T-helper 2 cell (primary cell): ENCODE measurements at places on chromosomes 16 and 17.

DNA sequence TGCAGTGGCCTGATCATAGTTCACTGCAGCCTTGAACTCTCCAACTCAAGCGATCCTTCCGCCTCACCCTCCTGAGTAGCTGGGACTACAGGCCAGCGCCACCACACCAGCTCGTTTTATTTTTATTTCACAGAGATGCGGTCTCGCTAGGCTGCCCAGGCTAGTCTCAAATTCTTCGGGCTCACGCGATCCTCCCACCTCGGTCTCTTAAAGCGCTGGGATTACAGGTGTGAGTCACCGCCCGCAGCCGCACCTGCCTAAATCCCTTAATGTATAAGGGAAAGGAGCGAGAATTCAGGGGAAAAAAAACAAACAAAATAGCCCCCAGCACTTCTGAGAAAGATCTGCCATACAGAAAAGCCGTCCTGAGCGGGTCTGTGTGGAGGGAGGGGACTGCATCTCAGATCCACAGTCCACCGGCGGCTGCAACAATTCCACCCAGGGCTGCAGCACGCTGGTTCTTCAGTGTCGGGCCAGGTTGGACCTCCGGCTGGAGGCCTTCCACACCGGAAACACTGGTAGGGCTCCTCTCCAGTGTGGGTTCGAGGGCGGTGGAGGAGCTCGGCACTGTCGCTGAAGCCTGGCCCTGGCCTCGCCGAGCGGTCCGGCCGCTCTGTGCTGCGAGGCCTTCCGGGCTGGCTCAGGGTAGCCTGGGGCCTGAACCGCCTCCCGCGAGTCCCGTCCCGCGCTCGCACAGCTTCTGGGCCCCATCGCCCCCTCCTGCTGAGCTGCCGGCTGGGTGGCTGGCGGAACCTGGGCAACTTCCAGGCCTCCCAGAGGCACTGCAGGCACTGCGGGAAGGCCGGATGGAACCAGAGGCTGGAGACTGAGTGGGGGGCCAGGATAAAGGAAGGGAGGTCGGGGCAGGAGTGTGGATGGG is 7.0 kb downstream of the ZNF843 start:
- no peak for DNase-seq

DNA sequence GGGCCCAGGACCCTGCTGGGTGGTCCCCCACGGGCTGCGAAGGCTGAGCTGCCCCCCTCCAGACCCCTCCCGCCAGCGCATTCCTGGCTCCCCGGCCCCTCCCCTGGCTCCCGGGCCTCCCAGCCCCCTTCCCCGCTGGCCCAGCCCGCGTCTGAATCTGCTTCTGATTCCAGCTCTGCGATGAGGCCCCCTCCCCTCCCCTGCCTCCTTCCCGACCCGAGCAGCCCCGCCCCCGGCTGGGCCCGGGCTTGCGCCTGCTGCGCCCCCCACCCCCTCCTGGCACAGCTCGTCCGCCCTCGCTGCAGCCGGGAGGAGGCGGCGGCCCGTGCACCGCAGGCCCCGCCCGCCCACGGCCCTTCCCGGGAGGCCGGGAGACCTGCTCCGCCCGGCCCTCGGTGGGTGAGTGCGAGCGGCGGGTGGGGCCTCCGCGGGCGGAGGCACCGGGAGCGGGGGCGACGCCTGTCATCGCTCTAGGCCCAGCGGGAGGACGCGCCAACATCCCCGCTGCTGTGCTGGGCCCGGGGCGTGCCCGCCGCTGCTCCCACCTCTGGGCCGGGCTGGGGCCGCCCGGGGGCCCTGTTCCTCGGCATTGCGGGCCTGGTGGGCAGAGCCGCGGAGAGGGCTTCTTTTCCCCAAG is at the start of gene NTN3:
Gene NTN3, plus strand, starts transcription at position 282 of the 637 bp plus-strand sequence. CDS start 405 bp downstream, outside the sequence.
- DNase-seq = no peak

DNA sequence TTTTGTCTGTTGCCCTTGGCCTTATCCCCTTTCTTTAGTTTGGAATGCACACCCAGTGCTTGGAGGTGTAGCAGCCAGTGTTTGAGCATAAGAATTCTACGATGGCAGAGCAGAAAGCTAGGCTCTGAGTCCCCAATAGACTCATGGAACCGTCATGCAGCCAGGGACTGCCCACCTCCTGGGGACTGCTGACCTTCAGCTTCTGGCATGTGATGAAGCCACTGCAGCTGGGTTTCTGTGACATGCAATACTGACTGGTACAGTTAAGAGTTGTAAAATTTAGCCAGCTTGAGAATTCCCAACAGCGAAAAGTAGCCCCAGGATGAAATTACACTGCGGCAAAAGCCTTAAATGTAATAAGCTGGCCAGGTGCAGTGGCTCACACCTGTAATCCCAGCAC is 9.0 kb upstream of the MAP3K14 start:
- no peak for DNase-seq

- DNase-seq = no peak
These were observed 33.2 kb upstream of the CDYL2 start for GRCh38 chr16:80837533-80838147.

GRCh38 chr17:81019563-81020442 is 15.1 kb upstream of the BAIAP2 start:
- DNase-seq = no peak
